ENCODE measurements at places on chromosomes 4 and X.

- no peak for DNase-seq
Measured at GRCh38 chrX:40088803-40089540, 8.8 kb downstream of the BCOR start.

GRCh38 chr4:88661739-88662138 is 35.9 kb downstream of the NAP1L5 start:
- no peak for DNase-seq

DNA sequence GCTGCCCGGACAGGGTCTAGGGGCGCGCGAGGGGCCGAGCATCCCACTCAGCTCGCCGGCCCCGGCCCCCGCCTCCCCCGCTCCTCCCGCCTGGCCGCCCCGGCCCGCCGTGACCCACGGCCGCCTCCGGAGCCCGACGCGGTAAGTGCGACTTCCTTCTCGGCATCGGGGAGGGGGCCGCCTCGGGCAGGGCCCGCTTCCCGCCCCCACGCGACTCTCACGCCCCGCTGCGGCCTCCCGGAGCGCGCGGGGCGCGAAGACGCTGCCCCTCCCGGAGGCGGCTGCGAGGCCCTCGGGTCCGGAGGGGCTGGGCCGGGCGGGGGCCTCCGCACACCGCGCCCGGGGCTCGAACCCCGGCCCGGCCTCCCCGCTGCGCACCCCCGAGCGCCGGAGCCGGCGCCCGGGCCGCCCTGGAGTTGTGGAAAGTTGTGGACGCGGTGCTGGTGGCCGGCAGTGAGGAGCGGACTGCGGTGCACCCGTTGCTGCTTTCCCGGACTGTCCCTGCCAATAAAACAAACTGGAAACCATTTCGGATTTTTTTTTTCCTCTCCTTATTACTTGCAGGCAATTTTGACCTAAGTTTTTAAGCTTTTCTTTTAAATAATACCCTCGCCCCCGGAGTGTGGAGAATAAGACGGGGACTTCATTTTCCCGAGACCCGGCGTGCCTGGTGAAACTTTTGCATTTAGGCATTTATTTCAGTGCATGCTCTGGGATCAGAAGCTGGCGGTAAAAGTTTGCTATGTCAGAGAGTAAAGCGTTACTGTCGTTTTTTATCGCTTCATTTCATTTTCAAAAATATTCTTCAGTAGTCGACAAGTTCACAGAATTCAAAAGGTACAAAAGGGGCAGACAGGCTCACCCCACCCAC is 13.0 kb upstream of the TMEM156 start:
- DNase-seq, result no peak

DNA sequence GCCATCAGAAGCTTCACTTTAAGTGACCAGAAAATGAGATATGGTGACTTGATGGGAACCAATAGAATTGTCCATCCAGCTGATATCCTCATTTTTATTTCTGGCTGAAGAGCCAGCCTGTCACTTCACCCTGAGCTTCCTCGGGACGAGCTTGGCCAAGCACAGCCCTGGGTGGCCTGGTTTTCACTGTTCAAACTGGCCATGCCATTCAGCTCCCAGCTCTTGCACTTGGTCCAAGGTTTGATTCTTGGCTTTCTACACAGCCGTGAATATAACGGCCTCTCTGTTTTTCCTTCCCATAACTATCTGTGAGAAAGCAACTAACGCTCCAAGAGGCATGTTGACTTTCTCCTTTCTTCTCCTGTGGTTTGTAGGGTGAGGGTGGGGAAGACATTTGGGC is 71.9 kb downstream of the LIMCH1 start:
- DNase-seq, result no peak

- no peak for DNase-seq
Measured at GRCh38 chr4:18559492-18559891, 537.9 kb upstream of the LCORL start.

- DNase-seq, result no peak
Measured at GRCh38 chr4:22334155-22334554, 181.7 kb downstream of the ADGRA3 start.

DNA sequence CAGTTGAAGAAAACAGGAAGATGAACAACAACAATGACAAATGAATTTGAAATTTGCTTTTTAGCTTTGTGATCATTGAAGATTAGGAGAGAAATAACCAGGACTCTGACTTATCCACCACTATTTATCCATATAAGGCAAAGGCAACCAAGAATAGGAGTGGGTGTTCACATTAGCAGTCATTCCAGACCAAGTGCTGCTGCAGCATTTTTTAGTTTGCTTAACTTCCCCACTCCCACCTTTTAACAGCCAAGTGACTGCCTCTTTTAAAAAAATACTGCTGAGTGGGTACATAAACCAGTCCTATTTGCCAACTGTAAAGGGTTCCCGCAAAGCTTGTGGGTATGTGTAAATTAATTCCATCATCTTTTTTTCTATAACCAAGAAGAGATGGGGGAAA is 230.9 kb downstream of the IQCM start:
- DNase-seq, result no peak

GRCh38 chrX:113470166-113470565 is 629.5 kb upstream of the AMOT start:
- no peak for DNase-seq

- no peak for DNase-seq
Measured at GRCh38 chr4:6826781-6827508, 44.4 kb downstream of the KIAA0232 start.

DNA sequence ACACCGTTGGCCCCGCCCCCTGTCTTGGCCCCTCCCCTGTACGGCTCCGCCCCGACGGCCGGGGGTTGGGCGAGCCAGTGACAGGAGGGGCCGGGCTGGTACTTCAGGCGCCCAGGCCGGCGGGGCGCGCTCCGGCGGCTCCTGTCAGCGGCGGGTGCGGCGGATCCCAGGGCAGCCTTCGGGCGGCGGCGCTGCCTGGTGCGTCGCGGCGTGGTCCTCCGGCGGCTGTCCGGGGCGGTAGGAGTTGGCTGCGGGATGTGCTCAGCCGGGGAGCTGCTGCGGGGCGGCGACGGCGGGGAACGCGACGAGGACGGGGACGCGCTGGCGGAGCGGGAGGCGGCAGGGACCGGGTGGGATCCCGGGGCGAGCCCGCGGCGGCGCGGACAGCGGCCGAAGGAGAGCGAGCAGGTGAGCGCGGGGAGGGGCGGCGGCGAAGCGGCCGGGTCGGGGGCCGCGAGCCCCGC is at the start of gene FAM241A:
FAM241A (plus strand) TSS at position 129 of the 464 bp plus-strand sequence; CDS start at position 256, 127 bp downstream.
- DNase-seq, result no peak

DNA sequence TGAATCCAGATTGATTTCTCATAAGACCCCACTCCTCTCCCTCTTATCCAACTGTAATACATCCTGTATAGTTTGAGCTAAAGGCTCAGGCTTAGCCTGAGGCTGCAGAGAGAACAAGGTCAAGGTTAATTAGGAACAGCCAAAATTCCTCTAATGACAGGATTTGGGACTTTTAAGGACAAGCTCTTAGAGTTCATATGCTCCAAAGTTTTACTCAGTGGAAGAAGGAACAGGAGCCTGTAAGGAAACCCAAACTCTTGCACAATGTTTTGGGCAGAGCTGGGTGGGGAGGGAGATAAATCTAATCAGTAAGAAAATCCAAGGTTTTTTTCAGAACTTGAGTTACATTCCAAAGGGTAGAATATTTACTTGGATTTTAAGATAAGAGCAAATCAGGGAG is 238.8 kb downstream of the QDPR start:
- no peak for DNase-seq
